ENCODE measurements at places on chromosomes 13 and 19.

GRCh38 chr13:89363144-89363543, 1692.0 kb downstream of the SLITRK5 start:
- no peak for DNase-seq

GRCh38 chr19:35176181-35176570, 21.6 kb downstream of the FXYD5 start:
- DNase-seq = no peak

DNA sequence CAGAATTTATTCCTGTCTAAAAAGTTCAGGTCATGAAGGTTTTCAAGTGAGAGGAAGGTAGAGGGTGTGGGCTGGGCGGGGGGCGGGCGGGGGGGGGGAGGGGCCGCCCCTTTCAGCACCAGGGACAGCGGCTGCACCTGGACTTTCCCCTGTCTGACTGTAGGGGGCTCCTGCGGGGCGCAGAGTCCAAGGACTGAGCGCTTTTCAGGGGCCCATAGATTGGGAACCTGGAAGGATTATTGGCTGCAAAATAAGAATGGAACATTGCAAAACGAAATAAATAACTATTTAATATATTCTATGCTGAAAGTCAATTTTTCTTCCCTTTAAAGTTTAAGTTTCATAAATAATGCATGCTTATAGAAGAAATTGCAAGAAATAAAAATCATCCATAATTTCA, 8.9 kb upstream of the CYP4F3 start:
- DNase-seq = peak; percentile 24

GRCh38 chr19:51296336-51297093, 14.9 kb upstream of the IGLON5 start:
- no peak for DNase-seq

DNA sequence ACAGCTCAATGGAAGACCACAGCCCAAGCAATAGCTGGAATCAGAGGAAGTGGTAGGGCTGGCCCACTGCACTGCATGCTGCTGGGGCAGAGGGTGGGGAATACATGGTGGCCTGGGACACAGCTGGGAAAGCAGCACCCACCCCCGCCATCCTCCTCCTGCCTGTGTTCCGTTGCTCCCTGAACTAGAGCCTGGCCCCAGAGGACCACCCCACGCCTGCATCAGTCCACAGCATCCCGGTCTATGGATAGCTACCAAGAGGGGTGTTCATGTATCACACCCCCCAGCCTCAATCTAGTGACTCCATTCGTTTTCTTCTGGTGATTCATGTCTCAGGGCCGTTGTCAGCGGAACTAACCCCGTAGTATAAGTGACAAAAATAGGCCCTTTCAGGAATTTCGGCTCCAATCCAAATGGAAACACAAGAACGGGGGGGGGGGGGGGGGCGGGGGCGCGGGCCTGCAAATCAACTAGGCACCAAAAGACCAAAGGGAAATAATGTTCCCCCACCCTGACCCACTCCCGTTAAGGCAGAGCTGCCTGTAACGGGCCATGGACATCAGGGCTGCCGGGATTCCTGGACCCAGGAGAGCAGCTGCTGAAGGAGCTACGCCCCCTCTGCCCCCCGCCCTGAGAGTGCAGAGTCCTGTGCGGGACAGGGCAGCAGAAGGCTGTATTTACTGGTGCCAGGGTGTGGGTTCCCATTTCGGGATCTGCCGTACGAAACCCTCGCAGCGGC, 18.9 kb upstream of the EPHX3 start:
- no peak for DNase-seq

GRCh38 chr19:49712397-49712859, 21.5 kb downstream of the CPT1C start:
- DNase-seq = no peak

GRCh38 chr19:30630289-30631032, 258.3 kb downstream of the ZNF536 start:
- no peak for DNase-seq

GRCh38 chr19:23439623-23440022, 44.4 kb upstream of the ZNF91 start:
- no peak for DNase-seq

DNA sequence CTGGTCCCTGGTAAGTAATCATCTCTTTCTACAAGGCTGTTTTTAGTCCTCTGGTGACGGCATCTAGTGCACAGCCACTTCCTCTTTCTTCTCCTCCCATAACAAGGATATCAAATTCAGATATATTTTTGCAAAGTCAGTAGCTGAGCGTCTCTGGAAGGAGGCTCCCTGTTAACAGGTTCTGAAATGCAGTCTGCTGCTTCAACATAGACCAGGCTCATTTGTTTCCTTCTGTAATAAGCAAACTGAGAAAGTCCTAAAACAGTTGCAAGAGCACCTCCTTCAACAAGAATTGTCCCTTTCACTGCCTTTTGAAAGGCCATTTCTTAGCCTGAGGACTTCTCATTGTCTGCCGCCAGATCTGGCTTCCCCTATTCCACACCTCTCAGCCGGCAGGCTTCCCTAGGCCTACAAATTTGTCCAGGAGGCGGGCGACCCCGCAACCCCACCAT, 7.4 kb upstream of the ZSCAN5A start:
- DNase-seq = no peak
